ENCODE measurements at places on chromosomes 13 and 19. TPM values are rescaled to one million over a fixed set of nuclear protein-coding genes. Genes with fewer than 3 reads are reported as not detected.

The FFAR1 gene
- total RNA-seq: not detected

The ZNF556 gene
- total RNA-seq: not detected

GRCh38 chr19:17755977-17756670 is 4.8 kb downstream of the FCHO1 start:
- peak; percentile 42 for DNase-seq

DNA sequence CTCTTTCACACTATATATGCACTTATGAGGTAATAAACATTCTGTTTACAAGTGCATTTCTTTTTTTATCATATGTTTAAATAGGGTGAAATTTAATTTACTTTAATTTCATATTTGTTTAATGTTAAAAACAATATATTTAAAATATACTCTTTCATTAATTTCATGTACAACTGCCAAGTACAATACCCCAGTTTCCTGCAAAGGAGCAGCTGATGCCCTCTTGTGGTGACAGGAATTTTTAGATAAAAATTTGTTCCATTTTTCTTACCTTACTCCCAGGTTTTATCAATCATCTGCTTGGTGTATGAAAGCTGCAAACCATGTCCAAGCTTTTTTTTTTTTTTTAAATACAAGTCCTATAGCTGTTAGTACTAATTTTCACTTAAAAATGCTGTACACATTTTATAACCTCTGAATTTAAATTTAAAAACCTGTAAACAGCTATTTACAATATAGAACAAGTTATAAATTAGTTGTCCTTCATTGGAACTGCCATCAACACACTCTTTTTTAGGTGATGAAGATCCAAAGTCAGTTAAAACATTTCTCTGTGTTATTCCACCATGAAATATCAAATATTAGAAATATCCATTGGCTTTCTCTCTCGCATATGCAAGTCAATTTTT is 4.9 kb downstream of the PCDH20 start:
- no peak for DNase-seq

GRCh38 chr19:45118106-45118505 is 25.1 kb downstream of the PPP1R37 start:
- no peak for DNase-seq

DNA sequence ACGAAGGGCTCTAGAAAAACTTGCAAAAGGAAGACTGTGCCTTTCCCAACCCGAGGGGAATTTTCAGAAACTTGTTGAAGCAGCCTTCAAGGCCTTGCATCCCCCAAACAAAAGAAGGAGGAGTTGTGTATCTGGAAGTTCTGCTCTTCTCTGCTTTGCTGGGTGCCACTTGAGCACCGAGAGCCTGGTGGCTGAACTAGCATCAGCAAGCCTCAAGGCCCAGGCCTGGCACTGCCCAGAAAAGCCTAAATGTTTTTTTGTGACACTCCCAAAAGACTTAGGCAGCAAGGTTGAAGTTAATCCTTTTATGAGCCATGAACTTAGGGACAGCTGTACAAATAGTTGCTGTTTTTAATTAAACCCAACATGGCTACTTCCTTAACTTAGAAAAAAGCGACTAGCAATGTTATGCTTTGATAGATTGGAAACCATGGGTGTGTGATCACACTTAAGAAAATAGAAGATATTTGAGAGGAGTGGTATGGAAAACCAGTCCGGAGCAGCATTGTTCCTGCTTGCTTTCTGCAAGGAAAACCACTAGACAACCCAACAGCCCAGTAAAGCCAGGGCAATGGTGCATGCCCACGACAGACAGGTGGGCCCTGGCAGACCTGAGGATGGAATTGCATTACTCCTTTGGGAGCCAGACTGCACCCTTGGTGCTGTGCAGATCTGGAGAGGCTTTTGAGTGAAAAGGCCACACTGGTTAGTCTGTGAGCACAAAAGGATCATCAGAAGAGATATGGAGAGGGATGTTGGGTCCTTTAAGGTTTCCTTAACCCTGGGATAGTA is 788 bp upstream of the DLEU7 start:
- no peak for DNase-seq

The TICAM1 gene
- total RNA-seq: 1.4 TPM

GRCh38 chr19:34493038-34493648 is 11.6 kb downstream of the WTIP start:
- DNase-seq: no peak

GRCh38 chr13:91698767-91699166 is 300.3 kb downstream of the GPC5 start:
- DNase-seq: no peak

- no peak for DNase-seq
These were observed 216.4 kb upstream of the SGCG start for GRCh38 chr13:22964245-22964966.

The MIPEP gene
- 41.6 TPM for total RNA-seq

The SIGLEC12 gene
- not detected for total RNA-seq

The EHD2 gene
- total RNA-seq: 28.6 TPM

The ZNF570 gene
- 0.12 TPM for total RNA-seq

The C19orf81 gene
- total RNA-seq: 2.1 TPM

- no peak for DNase-seq
These were observed 12.0 kb downstream of the DOT1L start for GRCh38 chr19:2175742-2176141.

The ABHD17A gene
- 72.6 TPM for total RNA-seq

DNA sequence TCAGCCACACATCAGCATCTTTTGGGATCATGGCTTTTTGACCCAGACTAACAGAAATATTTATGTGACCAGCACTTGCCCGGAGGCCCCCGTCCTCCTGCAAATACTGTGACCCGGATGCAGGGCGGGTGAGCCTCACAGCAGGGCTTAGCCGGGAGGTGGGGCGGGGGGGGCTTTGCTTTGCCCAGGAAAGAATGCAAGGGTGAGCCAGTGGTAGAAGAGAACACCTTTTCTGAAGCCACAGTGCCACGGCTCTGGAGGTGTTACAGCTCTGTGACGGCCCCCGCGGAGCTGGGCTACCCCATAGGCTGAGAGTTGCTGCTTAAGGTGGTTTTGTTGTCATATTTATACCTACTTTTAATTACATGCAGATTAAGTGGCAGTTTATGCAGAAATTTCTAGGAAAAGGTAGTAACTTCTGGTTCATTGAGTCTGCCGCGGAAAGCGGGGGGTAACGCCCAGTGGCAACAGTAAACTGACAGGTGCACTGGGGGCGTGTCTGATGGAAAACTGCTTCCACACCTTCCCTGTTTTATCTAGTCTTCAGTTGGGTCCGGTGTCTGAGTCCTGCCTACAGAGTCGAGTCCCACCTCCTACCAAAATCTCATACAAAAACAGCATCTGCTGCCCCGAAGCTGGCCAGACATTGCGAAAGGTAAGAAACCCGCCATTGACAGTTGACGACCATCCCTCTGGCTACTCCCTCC is 187.9 kb downstream of the TEX29 start:
- no peak for DNase-seq

The FUT1 gene
- total RNA-seq: 0.81 TPM

DNA sequence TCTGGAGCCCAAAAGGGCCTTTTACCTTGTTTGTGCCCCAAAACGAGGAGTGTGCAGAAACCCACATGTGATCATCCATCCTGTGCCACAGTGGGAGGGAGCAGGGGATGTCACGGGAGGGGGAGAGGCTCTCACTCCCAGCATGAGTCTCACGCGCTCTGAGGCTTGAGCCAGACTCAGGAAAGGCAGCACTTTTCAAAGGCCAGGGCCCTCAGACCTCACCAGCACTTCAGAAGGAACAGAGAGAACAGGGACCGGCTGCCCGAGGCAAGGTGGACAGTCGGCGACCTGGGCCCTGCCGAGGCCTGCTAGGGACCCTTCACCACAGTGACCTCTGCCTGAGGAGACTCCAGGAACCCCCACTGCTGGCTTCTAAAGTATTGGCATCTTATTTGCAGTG is 71.7 kb upstream of the WASF3 start:
- no peak for DNase-seq

GRCh38 chr13:21344662-21345176 is 114.4 kb downstream of the ZDHHC20 start:
- no peak for DNase-seq

GRCh38 chr19:40662925-40663694 is 27.3 kb downstream of the NUMBL start:
- peak; percentile 77 for DNase-seq

The KLK8 gene
- not detected for total RNA-seq

DNA sequence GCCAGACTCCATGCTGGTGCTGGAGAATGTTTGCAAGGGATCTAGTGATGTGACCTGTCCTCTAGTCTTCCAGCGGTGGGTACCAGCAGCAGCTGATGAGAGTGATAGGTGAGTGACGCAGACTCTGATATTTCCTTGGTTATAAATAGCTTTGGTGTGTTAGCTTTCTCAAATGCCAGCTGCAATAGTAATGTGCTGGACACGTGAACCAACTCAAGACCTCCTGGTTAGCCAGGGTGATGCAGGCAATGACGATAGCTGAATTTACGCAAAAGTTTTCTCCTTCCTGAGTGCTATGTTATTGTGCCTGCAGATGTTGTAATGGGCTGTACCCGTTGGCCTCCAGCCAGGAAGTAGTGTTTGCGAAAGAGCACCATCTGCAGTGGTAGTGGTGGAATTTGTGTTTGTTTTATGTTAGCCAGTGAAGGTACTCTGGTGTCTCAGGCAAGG is 129.5 kb downstream of the CYSLTR2 start:
- peak; percentile 19 for DNase-seq

GRCh38 chr13:93951108-93951507 is 528.4 kb downstream of the DCT start:
- DNase-seq: no peak

- DNase-seq: no peak
These were observed 7.1 kb upstream of the NFIC start for GRCh38 chr19:3359015-3359918.

The MBD3L3 gene
- total RNA-seq: not detected

GRCh38 chr13:62336507-62336906 is 920.9 kb upstream of the PCDH20 start:
- DNase-seq: no peak

The CYP4F12 gene
- 1.6 TPM for total RNA-seq

DNA sequence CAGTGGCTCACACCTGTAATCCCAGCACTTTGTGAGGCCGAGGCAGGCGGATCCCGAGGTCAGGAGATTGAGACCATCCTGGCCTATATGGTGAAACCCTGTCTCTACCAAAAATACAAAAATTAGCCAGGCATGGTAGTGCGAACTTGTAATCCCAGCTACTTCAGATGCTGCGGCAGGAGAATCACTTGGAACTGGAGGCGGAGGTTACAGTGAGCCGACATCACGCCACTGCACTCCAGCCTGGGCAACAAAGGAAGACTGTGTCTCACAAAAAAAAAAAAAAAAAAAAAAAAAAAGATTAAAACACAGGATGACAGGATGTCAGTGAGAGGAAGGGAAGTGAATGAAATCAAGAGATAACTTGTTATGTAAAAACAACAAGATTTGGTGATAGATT is 1158.5 kb downstream of the PCDH9 start:
- DNase-seq: no peak
